ENCODE measurements at places on chromosomes 7 and 10.

DNA sequence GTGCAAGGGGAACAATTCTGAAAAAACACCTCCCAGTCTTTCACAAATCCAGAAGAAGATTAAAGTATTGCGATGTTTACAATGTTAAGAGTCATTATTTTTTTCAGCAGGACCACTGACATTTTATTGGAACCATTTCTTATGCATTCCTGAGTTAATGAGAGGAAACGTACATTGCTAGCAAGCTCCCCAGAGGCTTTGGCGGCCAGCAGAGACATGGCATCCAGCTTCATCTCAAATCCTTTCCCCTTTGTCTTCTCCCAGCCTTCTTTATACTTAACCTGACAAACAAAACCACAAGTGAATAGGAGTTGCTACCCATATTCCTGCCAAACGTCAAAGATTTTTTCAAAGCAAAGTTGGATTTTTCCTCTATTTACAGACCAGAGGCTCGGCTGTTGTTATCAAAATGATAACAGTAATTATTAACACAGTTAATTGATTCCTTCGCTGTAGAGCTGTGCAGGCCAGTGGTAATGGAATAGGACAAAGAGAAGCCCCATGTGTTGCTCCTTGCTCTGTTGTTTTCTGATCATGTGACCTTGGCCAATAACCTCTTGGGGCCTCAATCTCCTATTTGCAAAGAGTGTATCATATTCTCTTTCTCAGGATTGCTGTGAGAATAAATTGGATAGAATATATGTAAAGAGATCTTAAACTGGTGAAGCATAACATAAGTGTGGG is 32.0 kb downstream of the NRAP start:
- no peak for DNase-seq

DNA sequence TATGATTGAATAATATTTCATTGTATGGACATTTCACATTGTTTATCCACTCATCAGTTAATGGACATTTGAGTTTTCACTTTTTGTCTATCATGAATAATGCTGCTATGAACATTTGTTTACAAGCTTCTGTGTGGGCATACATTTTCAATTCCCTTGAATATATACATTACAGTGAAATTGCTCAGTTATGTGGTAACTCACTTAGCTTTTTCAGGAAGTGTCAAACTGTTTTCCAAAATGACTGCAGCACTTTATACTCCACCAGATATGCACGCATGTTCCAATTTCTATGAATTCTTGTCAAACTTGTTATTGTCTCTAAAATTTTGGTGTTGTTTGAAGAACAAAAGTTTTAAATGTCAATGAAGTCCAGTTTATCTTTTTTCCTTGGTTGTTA is 401.2 kb downstream of the THSD7A start:
- DNase-seq = no peak

DNA sequence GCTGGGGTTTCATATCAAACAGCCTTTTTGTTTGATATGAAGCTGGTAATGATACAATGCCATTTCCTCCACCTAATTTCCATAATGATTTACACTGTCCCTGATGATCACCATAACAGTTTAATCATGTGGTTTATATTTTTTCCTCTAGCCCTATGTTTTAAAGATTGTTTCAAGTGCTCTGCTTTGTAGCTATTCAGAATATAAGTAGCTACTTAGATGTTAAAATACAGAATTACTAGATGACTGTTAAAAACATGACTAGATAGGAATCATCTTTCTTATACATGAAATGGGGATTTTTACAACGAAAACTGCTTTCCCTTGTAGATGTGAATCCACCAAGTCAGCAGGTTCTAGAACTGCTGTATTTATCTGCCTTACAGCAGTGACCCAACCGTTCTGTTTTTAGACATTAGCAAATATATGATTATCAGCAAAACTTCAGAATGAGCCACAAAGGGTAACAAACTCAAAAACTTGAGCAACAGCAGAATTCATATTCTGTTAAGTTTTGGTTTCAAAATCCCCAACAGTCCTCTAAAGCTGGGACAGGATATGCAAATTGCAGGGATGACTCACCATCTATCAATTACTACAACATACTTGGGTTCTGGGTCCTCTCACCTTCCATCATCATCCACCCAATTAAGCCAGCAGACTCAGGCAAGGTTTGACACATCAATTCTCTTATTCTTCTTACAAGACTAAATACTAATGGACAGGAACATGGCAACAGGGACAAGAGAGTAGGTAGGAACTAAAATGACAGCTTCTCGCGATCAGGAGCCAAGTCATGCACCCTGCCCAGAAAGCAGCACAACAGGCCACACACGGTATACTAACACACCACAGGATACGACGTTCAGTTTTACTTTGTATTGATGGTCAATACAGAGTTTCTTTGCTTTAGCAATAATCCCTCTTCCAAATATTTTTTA is 83.9 kb downstream of the PIP4K2A start:
- no peak for DNase-seq

- DNase-seq = no peak
Observed at GRCh38 chr7:130989101-130989795, 255.2 kb upstream of the KLF14 start.

GRCh38 chr7:40753455-40753854 is 618.6 kb downstream of the SUGCT start:
- DNase-seq = no peak

GRCh38 chr10:1119027-1119426 is 62.8 kb downstream of the WDR37 start:
- no peak for DNase-seq

DNA sequence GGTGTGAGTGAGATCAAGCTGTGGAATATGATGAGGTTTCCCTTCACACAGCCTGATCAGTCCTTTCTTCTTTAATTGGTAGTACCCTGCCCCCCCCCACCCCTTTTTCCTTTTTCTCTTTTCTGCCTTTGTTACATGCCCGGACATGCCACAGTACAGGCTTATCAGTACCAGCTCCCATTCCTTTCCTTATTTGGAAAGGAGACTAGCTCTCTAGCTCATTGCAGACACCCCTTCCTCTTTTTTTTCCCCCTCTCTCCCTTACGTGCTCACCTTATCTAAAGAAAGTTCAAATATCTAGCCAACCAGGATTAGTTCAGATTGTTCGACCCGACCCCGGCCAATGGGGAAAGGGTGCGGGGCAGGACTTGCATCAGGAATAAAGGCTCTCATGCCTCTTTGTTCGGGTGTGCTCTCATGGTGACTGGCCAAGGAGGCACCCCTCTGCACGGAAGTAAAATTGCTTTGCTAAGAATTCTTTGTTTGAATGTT is 230.4 kb downstream of the ACTR3B start:
- no peak for DNase-seq

DNA sequence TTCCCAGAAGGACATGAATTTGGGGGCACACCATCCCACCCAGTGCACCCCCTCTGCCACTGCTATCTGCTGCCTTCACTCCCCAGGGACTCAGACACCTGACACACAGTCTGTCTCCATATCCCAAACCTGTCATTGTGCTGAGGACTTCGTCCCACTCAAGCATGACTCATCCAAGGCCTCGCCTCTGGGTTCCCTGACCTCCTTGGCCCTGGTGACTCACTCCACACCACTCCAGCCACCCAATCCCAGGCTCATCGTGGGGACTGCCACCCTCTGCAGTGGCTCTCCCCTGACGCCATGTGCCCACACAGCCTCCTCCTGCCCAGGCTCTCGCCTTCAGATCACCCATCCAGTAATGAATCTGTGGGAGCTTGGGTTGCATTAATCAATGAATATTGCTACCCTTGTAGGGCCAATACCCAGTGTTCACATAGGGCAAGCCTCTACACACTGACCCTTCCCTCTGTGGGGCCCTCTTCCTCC is 6.6 kb upstream of the INSIG1 start:
- no peak for DNase-seq

DNA sequence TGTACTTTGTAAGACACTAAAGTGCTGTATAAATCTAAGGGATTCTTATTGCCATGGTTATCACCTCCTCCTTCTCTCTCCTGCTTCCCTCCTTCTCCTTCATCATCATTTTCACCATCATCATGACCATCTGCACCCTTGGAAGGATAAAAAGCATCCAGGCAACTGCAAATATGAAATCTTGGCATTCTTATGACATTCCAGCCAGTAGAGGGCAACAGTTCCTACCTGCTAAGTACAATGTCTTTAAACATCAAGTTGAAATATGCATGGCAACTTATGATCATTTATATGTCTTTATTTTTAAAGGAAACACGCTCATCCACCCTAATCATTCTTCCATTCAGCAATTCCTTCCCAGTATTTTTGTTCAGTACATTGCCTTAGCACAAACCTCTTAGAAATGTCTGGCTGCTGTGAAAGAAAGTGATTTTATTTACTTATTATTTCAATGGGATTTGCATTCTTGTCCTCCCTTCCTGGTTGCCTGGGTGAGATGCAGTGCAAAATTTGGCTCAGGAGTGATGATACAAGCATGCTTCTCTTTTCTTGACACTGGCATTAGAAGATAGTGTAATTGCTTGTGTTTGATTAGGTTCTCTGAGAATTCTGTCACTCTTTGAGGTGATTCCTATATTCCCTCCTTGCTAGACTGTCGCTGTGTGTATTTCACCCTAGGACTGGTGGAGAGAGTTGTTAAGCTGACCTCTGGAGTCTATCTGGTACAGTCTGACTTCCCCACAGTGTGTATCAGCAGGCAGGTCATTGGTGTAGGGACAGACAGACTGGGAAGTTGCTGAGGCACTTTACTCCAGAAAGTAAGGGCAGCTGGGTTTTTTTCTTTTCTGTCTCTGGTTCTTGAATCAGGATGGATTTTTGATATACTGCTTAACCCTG is 188.5 kb upstream of the BMPER start:
- no peak for DNase-seq

GRCh38 chr10:121099592-121099991 is 248.4 kb downstream of the WDR11 start:
- DNase-seq = no peak

DNA sequence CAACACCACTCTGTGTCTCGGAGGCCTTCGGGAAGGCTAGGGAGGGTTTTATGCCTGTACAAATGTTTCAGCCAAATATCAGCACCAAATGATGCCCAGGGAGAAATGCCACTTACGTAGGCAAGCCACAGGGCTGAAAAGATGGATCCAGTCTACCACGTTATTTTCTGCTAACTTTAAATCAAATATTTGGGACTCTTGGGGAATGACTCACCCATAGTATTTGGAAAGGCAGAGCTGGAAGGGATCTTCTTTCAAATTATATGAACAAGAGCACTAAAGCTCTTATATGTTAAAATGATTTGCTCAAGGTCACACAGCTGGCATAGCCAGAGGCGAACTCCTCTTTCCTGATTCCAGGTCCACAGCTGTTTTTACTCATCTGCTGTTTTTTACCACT is 591.4 kb downstream of the SORCS1 start:
- no peak for DNase-seq

DNA sequence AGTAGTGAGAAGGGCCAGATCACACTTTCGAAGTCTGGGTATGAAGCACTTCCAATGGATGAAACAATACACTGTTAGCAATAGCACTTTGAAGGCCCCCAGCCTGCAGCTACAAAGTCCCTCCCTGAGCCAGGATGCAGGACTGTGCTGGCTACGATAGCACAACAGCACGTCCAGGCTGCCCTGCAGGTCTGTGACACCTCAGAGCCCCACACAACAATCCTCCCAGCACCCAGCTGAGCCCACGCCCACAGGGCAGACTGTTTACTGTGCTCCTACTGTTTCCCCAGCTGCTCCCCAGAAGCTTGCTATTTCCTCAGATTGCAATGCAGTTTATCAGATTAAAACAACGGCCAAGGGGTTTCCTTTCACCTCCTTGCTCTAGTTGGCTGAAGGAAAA is 71.4 kb downstream of the HTR5A start:
- no peak for DNase-seq

Data from stimulated activated CD8-positive, alpha-beta memory T cell treated with anti-CD3 and anti-CD28 coated beads, Interleukin-7, amount 100 ng/mL, for 1 hour (primary cell).